ENCODE measurements at places on chromosomes 13 and 19.
A peak's percentile ranks its signal among the peaks of the same experiment; 100 is the strongest.

GRCh38 chr13:114318624-114319023 is 4.3 kb downstream of the CHAMP1 start:
- DNase-seq: no peak

- no peak for DNase-seq
Measured at GRCh38 chr13:110114316-110114715, 192.6 kb downstream of the COL4A1 start.

GRCh38 chr13:108425056-108425455 is 155.5 kb downstream of the TNFSF13B start:
- no peak for DNase-seq

GRCh38 chr13:79777504-79777903 is 296.5 kb downstream of the NDFIP2 start:
- no peak for DNase-seq

DNA sequence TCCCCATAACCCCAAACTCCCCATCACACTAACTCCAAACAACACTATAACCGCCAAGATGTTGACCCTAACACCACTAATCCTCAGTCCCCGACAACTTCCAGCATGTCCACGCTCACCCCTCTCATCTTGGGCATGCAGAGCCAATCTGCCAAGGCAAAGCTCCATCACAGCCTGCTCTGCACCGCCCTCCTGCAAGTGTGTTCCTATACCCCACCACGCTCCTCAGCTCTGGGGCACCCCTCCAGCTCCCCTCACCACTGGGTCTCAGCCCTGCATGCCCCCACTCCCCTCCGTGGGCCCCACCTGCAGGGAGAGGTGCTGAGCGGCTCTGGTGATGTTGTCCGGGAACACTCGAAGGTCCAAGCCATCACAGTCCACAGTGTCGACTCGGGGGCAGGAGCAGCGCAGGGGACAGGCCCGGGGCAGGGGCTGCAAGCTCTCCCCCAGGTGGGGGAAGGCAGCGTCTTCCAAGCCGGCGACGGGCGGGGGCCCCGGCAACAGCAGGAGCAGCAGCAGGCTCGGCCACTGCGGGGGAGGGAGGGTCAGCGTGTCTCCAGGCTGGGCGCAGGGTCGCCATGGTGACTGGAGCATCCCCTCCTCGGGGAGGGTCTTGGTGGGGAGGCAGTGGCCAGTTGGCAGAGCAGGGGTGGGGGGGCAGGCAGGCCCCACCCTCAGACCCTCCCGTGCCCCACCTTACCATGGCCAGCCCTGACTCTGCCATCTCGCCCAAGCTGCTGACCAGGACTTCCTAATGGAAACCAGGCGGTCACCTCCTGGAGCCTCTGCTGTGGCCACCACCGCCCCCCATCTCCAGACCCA is 527 bp downstream of the PODNL1 start:
- DNase-seq: no peak

DNA sequence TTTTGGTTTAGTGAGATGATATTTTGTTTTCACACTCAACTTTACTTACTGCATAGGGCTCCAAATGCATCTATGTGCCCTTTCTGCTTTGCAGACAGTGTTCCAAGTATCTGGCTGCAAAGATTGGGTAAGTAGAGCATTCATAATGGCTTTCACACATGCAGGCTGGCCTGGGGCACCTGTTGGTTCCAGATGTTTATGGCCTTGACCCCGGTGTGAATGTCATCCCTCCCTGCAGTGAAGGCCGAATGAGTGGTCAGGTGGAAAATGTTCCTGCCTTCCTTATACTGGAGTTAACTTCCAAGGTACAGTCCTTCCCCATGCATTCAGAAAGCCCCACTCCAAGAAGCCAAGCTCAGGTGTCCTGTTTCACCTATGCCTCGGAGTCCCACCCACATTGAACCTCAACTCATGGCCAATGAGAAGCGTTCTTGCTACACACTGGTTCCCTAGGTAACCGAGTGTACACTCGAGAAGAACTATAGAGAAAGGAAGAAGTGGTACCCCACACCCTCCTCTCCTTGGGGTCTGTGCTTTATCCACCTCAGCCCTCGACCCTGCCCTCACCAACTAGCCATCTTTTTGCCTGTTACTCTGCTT is 23.0 kb upstream of the ZNF536 start:
- DNase-seq: no peak

DNA sequence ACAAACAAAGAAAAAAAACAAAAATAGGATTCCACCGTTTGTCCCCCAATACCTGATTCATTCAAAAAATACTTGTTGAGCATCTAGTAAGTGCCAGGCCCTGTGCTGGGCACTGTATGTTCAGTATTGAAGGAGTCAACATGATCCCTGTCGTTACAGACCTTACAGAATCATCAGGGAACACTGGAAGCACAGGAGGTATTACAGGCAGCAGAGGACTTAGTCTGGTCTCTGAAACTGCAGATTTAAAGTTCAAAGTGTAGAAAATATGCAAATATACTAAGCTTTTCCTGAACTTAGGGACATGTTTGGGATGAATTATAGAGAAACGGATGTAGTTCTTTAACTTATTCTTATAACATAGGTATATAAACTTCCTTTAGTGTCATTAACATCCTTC is 160.7 kb upstream of the RFC3 start:
- no peak for DNase-seq

DNA sequence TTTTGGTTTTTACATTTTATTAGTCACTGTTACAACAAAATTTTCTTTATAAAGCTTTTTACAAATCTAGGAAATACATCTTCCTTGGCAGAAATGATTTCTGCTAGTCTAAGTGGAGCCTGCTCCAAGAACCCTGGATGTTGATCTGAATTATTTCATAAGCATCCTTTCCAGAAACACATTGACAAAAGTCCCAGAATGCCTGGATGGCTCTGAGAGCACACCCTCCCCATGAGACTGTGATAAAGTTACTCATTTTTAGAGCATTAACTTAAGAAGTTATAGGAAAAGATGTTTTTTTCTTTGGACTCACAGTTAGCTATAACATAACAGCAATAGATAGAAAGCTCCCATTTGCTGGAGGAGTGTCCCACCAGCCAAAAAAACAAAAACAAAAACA is 559.6 kb upstream of the SPRY2 start:
- DNase-seq: no peak

GRCh38 chr19:18143902-18144301 is 9.1 kb upstream of the PIK3R2 start:
- no peak for DNase-seq

- no peak for DNase-seq
Measured at GRCh38 chr19:47156861-47157430, 26.3 kb downstream of the SAE1 start.

DNA sequence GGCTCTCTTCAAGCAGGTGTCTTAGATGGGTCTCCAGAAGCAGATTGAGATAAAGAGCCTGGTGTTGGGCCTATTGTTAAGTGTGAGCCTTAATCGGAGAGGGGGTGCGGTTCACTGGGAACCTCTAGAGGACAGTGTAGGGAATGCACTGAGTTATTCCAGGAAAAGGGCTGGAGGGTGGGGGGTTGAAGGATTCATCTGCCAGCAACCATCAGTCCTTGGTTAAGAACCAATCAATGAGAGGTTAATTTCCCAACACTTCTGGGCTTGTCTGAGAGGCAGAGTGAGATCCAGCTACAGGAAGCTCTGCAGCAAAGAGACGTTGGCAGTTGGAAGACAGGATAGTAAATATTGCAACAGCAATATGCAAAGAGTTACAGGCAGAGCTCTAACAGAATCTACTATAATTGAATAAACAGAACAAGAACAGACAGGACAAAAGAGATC is 28.7 kb downstream of the CYP4F2 start:
- no peak for DNase-seq

- DNase-seq: no peak
Measured at GRCh38 chr19:776549-776948, 20.7 kb upstream of the PTBP1 start.

DNA sequence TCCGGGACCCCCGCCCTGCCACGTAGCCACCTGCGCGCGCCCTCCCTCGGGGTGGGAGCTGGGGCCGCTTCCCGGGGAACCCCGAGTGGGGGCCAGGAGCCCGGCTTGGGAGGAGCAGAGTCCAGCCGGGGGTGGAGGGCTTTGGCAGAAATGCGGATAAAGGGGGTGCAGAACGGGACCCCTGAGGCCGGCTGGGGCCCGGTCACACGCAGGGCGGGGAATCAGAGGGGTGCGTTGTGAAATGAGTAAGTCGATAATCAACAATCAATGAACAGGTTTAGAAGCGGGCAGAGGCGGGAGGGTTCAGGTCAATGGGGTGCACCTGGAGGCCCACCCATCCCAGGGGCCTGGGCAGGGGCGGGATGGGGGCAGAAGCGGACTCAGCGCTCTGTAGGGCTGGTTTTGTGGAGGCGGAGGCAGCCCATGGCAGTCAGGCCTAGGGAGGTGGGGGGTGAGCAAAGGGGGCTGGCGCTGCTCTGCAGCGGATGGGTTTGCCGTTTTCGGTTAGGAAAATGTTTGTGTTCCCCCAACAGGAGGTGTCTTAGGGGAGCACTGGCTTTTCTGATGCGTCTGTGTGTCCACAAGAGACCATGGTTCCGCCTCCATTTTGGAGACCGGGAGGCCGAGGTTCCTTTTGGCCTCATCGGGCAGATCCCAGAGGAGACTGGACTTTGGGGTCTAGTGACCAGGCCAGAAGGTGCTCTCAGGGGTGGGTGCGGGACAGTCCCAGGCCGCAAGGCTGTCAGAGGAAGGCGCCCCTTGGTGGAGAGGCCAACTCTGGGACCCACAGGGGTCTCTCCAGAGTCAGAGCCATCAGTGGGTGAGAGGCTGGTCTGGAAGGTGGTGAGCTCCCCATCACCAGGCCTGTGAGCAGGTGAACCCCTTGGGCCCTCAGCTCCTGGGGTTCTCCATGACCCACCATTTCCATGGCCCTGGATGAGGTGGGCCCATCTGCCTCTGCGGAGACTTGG is 683 bp upstream of the DIRAS1 start:
- DNase-seq: no peak

DNA sequence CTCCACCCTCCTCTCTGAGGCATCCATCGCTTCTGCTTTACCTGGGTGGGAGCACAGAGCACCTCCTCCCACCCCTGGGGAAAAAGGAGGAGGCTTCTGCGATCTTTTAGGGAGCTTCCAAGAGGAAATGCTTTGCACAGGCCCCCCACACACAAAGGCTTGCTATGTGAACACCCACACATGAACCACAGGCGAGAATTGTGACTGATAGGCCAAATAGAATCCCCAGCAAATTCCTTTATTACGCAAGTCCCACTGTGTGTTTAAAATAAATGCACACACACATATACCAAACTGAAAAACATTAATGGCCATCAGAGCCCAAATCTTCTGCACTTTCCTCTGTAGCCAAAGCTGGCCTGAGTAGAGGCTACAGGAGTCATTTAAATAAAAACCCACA is 50.6 kb downstream of the HSPH1 start:
- no peak for DNase-seq

- DNase-seq: no peak
Measured at GRCh38 chr19:18301718-18302111, 20.3 kb upstream of the JUND start.

- no peak for DNase-seq
Measured at GRCh38 chr13:106490569-106491321, 44.7 kb downstream of the EFNB2 start.

DNA sequence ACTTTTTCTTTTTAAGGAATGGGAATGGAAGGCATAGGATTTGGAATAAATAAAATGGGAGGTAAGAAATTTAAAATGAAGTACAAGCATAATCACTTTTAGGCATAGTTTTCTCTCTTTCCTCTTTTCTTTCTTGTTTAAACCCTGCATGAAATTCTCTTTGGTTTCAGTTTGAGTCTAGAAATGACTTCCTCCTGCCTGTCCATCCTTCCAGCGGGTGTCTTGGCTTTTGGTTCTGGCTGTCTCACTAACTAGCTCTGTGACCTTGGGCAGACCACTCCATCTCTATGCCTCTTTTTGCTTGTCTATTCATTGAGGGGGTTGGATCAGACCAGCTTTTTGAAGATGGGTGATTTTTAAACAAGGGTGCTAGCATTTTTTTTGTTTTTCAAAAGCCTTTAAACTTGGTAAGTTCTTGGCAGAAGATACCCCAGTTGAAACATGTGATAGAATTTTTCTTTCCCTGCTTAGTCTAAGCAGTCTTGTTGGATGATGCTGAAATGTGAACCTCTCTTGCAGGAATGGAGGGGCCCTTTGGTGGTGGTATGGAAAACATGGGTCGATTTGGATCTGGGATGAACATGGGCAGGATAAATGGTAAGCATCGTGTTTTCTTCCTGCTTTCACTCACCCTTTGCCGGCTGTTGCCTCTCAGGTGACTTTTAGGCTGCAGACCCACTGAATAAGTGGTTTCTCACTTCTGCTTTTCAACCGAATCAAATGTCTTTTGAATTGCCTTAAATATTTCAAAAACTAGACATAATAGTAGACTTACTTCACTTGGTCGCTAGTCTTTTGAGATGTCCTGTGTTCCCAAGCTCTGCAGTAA is 28.6 kb downstream of the PRAM1 start:
- no peak for DNase-seq

GRCh38 chr19:49579947-49580263 is 451 bp downstream of the NOSIP start:
- DNase-seq: no peak

GRCh38 chr13:111145506-111145905 is 30.4 kb downstream of the ARHGEF7 start:
- no peak for DNase-seq

DNA sequence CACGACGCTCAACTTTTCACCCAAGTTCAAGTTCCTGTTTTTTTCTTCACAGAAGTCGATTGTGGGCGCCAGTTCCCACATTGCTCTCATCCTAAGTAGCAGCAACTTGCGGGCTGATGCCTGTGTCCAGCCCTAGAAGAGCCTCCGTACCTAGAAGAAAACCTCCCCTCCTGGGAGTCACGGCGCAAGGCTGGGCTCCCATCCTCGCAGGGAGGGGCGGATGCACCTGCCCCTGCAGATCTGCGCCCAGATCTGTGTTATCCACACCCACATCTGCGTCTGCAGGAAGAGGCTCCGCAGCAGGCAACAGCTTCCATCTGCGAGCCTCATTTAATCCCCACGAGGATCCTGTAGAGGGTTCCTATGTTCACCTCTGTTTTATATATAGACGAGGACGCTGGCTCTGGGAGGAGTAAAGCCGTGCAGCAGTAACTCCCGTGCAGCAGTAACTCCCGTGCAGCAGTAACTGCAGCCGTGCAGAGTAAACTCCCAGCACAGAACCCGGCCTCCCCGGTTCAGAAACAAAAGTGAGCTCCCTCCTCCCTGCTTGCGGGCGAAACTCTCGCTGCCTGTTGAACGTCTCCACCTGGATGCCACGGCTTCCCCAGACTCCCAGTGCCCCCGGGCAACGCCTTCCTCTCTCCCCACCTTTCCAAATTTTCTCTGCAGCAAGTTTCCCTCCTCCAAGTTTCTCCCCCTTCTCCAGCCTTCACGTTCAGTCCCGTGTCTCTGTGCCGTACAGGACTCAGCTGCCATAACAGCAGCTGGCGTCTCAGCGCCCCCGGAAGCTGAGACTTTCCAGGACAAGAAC is 23.5 kb upstream of the LAIR1 start:
- DNase-seq: peak; percentile 8

- no peak for DNase-seq
Measured at GRCh38 chr19:31275068-31275334, 74.2 kb downstream of the TSHZ3 start.

All from stimulated activated CD8-positive, alpha-beta memory T cell treated with anti-CD3 and anti-CD28 coated beads, Interleukin-4, amount 100 ng/mL, for 4 hours (primary cell).